Stimulated activated CD8-positive, alpha-beta memory T cell treated with anti-CD3 and anti-CD28 coated beads, Interleukin-15, amount 100 ng/mL, for 4 hours (primary cell): ENCODE measurements at places on chromosomes 11 and 22.

- DNase-seq, result no peak
Measured at GRCh38 chr11:84056653-84057376, 770.6 kb upstream of the CCDC90B start.

DNA sequence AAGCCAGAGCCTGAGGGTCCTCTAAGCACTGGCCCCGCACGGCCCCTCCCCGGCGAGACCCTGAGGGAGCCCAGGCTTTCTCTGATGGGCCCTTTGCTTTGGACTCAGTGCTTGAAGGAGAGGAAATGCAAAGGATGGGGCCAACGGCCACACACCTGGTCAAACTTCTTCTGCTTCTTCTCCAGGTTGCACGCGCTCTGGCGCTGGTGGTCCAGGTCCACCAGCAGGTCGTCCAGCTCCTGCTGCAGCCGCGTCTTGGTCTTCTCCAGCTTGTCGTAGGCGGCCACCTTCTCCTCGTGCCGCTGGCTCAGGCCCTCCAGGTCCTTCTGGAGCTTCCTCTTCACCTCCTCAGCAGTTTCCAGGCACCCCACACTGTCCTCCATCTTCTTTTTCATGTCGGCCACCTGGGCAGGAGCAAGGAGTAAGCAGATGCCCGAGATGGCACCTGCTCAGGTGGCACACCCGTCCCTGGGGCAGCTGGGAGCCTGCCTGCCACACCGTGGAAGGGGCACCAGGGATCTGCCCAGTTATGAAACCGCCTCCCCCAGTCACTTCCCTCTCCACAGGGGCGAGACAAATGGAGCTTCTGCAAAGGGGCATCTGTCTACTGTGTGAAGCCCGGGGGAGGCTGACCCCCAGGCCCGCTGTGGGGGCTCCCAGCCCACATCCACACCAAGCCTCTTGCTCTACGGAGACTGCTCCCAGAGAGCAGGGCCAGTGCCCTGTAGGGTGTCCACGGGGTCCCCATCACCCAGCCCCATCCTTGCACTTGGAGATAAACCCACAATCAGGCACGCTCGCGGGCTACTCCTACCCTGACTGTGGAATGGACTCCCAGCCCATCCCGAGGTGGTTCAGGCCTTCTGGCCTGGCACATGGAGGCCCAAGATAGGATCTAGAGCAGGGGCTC, 39.2 kb downstream of the APOL1 start:
- no peak for DNase-seq

- no peak for DNase-seq
Measured at GRCh38 chr11:934527-934926, 8.9 kb downstream of the AP2A2 start.

DNA sequence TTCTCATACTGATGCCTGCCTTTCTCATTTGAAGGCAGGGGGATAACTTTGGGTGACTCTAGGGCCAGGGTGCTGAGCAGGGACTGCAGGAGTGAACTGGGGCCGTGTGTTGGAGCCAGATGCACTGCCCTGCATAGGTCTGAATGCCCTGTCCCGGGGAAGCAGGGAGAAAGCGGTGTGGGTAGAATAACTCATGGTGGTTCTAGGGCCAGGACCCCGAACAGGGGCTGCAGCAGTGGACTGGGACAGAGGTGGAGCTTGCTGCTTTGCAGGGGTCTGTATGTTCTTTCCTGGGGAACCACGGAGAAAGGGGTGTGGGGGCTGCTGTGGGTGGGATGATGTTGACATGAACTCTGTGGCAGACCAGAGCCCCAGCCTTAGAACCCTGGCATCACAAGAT, 52.9 kb downstream of the GAB4 start:
- no peak for DNase-seq

- peak; percentile 12 for DNase-seq
Measured at GRCh38 chr11:45918331-45918941, 759 bp upstream of the PEX16 start.
